Hepatocyte (in vitro differentiated cells): ENCODE measurements at places on chromosomes 6 and 20. TPM values are rescaled to one million over a fixed set of nuclear protein-coding genes. Genes with fewer than 3 reads are reported as not detected.

- DNase-seq, result peak; percentile 41
Observed at GRCh38 chr6:35213298-35213791, 411 bp upstream of the SCUBE3 start.

KCNS1 gene
- 0.24 and 0.43 TPM in 2 replicates for total RNA-seq

DNA sequence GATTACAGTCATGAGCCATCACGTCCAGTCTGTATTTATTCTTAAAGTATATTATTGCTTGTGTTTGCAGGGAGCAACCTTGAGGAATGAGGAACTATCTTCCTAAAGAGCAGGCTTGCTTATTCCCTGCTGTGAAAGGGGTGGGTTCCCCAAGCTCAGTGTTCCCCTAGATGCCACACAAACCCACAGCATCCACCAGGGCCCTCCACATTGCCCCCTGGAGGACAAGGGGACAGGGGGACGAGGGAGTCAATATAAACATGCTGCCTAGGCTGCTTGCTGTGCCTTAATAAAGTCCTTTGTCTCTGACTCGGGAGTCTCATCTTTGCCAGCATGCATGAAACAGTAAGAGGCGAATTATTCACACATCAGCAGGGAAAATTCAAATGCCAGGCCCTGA is 8.0 kb upstream of the IDH3B start:
- DNase-seq, result no peak

DNA sequence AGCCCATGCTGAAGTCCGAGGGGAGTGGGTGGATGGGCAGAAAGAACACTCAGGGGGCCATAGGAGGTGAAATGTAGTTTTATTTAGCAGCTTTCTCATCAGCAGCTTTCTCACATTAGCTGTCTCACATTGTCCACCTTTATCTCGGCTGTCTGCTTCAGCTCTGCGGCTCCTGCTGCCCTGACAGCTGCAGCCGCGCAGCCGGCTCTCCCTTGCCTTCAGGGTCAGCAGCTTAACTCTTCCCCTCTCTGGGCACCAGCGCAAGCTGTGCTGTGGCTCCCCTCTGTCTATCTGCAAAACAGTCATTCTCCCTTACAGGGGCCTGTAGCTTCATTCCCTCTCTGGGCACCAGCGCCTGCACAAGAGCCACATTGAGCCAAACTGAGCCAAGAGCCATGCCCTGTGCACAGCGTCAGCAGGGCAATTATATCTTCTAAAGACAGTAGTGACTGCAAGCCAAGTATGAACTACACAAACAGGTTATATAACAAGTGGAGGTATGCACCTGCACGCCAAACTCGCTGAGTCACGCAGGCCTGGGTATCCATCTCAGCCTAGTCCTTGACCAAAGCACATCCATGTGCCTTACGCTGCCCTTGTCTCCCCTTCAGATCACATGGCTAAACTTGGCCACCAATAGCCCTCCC is 198.8 kb downstream of the EYA2 start:
- no peak for DNase-seq
